Hematopoietic multipotent progenitor cell treated with erythropoietin and hydrocortisone succinate and interleukin-3 and kit ligand, for 17 days (in vitro differentiated cells): ENCODE measurements at places on chromosomes 12 and 14.

DNA sequence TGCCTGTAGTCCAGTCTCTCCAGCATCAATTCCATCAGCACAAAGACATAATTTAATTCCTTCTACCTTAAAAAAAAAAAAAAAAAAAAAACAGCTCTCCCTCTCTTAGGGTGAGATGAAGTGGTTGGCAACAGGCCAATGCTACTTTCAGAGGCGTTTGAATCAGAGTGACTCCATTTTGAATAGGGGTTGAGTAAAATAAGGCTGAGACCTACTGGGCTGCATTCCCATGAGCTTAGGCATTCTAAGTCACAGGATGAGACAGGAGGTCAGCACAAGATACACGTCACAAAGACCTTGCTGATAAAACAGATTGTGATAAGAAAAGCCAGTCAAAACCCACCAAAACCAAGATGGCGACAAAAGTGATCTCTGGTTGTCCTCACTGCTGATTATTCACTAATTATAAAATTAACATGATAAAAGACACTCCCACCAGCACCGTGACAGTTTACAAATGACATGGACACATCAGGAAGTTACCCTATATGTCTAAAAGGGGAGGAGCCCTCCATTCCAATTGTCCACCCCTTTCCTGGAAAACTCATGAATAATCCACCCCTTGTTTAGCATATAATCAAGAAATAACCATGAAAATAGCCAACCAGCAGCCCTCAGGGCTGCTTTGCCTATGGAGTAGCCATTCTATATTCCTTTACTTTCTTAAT is 6.9 kb upstream of the TCL1B start:
- DNase-seq: no peak

DNA sequence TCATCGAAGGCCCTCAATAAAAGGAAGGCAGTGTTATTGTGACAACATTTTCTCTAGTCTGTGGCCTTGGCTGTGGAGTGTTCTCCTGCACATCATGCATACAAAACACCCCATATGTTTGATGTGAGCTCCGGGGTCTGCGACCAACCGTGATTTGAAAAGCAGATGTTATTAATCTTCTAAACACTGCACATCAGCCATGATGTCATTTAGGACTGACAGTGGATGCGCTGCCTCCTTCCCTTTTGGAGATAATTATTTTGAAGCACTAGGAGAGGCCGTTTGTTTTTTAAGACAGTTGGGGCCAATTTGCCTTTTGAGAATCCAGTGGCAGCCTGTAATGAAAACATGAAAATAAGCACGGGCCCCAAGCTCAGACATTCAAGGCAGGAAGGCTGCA is 1041.6 kb downstream of the BCL11B start:
- DNase-seq: no peak

DNA sequence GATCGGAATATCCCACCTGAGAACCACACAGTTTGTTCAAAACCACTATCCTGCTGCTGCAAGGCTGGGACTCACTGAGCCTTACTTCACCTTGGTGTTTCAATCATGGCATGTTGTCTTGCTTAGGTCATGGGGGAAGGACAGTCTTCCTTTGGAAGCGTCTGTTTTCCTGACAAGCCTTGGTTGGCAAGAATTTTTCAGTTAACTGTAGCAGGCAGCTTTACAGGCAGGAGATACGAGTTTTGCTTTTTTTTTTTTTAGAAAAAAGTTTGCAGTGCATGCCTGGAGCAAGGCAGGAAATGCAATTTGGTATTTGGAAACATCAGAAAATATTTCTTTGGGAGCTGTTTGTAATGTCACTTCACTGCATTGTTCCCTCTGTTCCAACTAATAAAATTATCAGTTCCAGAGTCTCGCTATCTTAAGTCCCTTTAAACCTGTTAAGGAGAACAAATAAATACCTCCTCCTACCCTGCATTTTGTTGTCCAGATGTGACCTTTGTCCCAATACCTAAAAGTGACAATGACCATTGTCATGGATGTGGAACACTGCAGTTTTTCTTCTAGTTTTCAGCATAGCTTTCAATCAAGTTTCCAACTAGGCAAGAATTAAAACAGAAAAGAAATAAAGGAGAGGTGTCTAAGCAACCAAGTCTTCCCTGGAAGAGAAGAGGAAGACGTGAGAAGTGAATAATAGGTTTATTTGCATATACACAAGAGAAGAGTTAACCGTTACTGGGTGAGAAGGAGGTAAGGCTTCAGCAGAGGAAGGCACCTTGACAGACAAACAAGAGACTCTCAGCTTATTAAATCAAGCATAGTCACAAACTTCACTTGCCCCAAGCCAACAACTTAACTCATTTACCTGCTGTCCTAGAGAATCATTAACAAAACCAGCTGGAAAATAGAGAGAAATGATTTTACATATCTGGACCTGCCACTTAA is 71.4 kb upstream of the ACTN1 start:
- no peak for DNase-seq

DNA sequence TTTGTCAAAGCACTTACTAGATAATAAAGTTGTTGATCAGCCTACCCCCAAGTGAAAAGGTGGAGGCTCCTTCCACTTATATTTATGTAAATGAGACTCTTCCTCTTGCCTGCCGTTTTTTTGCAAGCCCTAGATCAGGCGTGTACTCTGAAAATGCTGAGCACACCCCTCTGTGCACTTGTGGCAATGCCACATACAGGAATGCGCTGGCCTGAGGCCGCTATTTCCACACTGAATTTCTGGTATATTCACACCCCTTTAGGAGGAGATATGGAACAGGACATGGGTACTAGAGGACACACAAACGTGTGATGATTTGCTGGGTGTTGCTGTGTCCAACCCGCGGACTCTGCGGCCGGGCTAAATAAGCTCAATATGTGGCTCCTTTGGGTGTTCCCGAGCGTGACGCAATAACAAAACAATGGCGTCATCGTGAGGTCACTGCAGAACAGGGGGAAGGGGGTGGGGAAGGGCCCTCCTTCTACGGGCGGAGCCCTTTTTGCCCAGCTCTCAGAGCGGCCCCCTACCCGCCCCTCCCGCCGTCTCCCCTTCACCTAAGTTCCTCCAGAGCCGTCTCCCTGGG is 554 bp upstream of the TSPAN31 start:
- peak; percentile 88 for DNase-seq
